ENCODE measurements at places on chromosomes 4 and X.
A peak's percentile ranks its signal among the peaks of the same experiment; 100 is the strongest.

GRCh38 chr4:26985873-26986272, 125.2 kb downstream of the STIM2 start:
- DNase-seq, result no peak

GRCh38 chr4:118369231-118369630, 16.4 kb upstream of the PRSS12 start:
- DNase-seq, result no peak

DNA sequence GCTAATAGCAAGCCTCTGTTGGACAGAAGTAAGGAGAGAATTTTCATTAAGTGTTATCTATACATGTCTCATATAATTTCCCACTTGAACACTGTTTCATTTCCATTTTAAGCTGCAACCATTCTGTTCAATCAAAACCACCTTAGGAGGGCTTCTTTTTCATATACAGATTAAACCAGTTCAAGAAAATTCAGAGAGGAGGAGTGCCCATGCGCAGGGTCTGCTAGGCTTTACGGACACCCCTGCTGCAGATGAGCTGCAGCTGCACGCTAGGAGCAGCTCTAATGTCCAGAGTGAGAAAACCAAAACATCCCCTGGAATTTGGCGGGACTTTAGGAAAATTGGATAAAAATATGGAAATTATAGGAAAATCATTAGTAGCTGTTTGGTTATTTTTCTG, 541.0 kb downstream of the SPRY1 start:
- DNase-seq, result no peak

GRCh38 chrX:72299891-72300630, 5.7 kb downstream of the CITED1 start:
- no peak for DNase-seq

GRCh38 chr4:56653461-56654237, 27.4 kb downstream of the HOPX start:
- no peak for DNase-seq

DNA sequence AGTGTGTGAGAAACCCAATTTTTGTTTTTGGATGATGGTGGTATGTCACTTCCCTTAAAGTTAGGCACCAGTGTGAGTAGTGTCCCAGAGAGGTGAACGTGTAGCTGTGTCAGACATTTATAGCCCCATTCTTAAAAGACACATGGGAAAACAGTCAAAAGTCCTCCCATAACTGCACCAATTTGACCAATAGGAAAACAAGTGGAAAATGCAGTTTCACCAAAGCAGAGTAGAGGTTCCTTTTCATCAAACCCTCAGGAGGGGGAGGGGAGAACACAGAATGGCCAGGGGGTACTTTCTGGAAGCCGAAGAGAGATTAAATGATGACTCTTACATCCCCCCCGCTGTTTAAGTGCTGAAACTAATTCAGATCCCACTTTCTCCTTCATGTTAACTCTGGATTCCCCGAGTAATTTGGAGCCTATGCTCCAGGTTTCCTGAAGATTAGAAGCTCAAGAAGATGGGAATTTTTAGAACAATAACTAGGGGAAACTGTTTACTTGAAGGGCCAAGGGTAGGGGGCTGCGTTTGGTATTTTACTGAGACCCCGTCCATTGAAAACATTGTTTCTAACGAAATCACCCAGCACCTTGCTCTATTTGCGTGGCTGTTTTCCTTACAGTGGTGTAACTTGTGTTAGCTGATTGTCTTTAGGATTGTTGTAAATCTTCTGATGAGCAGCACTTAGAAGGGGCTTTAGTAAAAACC, 2.1 kb upstream of the LEF1 start:
- no peak for DNase-seq

GRCh38 chr4:85028910-85029309, 62.4 kb upstream of the WDFY3 start:
- DNase-seq, result peak; percentile 66

DNA sequence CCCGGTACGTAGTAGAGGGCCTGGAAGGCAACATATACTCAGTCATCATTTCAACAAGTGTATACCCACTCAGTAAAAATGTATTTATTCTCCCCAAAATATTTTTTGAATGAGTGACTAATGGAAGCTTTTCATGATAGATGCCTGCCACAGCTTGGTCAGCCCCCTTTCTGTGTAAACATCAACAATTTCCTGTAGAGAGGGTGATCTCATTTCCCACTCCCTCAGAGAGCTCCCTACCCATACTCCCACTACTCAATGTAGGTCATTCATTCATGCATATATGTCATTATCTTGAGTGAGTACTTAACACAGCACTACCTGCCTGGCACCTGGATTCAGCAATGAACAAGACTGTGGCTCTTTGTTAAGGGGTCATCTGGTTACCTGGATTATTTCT, 81.9 kb downstream of the STK32B start:
- DNase-seq, result no peak

DNA sequence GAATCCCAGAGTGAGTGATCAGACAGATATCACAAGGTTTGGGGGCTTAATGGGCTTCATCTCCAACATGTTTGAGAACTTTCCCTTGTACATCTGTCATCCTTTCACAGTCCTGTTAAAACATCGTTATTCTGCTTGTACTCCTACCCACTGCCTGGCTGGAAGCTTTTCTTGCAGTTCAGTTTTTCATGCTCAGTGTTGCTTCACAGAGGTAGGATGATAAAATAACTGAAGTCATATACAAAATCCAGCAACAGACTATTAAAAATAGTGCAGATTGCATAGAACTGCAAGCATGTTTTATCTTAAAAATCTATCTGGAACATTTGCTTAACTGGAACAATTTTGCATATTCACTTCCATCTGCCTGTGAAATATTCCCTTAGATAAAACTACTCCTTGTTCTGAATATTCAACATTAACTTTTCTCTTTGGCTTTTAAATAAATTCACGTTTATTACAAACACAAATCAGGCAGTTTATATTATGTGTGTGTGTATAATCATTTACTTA, 579.6 kb upstream of the IGFBP7 start:
- no peak for DNase-seq

GRCh38 chr4:140754918-140755773, 1.0 kb downstream of the TBC1D9 start:
- no peak for DNase-seq

DNA sequence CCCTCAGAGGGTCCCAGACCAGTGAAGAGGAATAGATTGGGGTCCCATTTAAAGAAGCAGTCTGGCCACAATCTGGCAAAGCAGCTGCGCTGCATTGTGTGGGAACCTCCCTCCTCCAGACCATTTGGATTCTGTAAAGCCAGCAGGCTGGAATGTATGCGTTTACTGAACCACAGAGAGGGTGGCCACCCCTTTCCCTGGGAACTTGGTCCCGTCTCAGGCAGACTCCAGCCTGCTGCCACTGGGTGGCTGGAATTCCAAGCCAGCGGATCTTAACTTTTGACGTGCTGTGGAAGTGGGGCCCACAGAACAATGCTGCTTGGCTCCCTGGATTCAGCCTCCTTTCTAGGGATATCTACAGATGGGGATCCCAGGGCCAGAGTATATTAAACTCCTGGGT, 307.2 kb downstream of the DACH2 start:
- no peak for DNase-seq

DNA sequence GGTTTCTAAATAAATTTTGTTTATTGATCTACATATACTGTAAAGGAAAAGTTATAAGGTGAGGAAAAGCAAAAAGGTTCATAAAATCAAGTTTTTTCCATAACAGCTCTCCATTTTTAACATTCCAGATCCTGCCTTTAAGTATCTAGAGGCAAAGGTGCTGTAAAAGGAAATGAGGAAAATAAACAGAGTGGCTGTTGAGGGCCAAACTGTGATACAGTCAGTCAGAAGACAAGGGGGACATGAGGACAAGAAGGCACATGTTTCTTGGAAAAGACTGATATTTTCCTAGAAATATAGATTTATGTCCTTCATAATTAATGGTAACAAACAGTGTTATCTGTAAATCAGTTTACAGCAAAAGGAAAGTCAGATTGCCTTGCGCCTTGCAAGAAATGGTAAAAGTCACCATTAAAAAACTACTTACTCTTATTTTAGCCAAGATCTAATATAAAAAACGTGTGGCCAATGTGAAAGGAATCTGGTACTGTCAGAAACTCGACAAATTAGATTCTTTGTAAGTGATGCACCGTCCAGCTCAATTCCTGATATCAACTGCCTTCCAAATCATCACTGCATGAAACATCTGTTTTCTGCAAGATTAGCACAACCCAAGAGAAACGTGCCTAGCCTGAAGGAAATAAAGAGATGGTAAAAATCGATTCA, 34.0 kb upstream of the VEGFD start:
- peak; percentile 77 for DNase-seq

DNA sequence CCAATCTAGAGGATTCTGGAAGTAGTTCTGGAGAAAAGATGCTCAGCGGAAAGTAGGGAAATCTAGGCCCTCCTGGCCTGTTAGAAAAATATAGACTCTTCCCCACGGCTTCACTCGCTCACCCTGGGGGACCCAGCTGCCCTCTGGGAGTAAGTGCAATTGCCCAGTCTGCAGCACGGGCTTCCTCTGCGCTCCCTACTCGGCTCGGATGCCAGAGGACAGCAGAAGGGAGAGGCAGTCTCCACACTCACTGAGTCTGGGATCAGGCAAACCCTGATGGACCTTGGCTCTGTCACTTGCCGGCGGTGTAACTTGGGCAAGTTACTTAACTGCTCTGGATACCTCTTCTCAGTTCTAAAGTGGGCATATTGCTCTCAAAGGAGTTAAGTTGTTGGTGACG, 2.1 kb downstream of the SHISA3 start:
- DNase-seq, result no peak

DNA sequence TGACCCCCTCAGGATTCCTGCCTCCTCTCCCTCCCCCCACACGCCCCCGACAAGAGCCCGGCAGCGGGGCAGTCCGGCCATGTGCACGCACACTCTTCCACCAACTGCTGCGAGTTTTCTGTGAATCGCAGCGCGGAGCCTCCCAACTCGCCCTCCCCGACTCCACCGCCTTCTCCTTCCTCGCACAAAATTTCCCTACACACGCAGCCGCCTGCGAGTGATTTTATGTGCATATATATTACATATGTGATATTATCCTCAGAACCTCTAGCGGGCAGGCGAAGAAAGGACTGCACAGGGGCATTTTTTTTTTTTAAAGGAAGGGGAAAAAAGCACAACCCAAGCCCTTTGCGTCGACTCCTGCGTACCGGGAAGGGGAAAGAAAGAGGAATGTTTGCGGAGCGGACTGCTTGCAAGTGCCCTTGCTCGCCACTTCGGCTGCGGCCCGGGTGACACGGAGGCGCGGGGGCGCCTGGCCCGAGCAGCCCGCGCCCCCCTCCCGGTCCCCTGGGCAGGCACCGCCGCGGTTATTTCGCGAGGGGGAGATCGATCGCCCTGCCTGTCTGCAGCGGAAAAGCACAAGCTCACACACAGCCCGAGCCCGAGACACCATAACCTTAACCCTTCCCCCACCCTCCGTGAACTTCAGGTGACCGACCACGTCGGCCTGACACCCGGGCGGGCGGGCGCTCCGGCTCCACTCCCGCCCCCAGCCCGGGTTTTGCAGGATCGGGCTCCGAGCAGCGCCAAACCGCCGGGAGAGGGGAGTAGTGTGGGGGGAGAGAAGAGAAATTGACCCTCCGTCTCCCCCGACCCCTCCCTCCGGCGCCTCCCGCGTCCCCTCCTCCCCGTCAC, 2.3 kb downstream of the ZNF827 start:
- DNase-seq, result peak; percentile 82

DNA sequence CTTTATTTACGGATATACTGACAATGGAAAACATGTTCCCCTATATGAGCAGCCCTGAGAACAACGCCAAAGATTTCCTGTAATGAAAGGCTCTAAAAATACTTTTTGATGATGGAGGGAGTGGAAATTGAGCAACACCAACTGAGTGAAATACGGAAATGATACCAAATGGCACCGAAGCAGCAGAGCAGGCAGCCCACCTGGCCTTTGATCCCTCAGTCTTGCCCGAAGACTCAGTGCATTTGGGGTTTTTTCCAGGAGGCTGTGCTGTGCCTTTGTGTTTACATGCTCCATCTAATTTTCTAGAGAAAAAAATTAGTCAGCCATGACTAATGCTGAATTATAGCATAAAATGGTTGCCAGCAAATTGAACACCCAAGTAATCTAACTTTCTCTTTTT, 169.9 kb upstream of the RBPJ start:
- peak; percentile 19 for DNase-seq

- no peak for DNase-seq
Observed at GRCh38 chr4:30269850-30270249, 450.3 kb upstream of the PCDH7 start.

DNA sequence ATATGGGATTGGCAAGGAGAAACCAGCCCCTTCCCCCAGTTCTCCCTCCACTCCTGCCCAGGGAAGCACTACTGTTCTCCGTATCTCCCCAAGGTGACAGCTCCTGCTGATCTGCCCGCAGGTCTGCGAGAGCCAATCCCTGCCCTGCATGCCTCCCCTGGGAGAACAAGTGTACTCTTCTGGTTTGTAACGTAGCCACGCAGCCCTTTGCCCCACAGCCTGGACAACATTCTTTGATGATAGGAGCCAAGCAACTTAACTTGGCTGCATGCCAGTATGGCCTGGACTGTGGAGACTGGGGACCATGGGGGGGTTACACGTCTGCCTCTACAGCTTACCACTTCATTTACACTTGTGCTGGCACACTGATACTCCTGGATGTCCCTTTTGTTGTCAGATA, 2.0 kb downstream of the STBD1 start:
- no peak for DNase-seq

GRCh38 chr4:78612398-78613178, 61.0 kb downstream of the ANXA3 start:
- DNase-seq, result peak; percentile 70

GRCh38 chr4:121190389-121190788, 26.3 kb upstream of the TNIP3 start:
- DNase-seq, result no peak

DNA sequence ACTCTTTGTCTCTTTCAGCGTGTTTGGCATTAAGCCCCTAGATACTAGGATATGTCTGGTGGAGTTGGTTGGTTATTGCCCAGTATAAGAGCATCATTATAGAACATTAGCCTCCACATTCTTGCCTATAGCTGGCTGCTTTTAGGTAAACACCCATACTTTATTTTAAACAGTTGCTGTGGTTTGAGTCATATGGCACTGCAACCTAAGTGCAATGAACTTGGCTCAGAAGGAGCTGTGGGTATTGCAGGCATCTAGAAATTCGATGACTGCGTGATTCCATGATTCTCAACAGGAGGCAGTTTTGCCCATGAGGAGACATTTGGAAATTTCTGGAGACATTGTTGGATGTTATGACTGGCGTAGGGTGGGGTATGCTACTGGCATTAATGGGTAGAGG, 49.5 kb downstream of the DCLK2 start:
- DNase-seq, result peak; percentile 70

GRCh38 chrX:74603040-74603439, 11.4 kb downstream of the RLIM start:
- DNase-seq, result no peak

- DNase-seq, result peak; percentile 14
Observed at GRCh38 chr4:181083757-181084361, 1159.3 kb upstream of the TENM3 start.

All from fibroblast of skin of scalp (primary cell).